ENCODE measurements at places on chromosomes 7 and 10.

DNA sequence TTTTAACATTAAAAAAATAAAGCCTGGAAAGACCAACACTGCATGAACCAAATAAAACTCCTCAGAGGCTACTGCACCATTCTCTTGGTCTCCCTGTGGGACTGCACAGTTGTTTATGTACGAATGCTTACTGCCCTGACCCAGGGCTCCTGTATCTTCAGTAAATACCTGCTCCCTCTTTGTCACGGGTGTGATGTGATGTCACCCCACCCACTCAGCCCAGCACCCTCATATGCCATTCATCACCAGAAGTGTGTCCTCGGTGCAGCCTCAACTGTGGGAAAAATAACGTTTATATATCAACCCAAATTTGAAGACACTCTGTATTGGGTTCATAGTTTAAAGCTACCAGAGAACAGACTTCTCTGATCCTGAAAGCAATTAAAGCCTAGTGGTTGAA lies 14.0 kb upstream of the SH3PXD2A start:
- DNase-seq = no peak

DNA sequence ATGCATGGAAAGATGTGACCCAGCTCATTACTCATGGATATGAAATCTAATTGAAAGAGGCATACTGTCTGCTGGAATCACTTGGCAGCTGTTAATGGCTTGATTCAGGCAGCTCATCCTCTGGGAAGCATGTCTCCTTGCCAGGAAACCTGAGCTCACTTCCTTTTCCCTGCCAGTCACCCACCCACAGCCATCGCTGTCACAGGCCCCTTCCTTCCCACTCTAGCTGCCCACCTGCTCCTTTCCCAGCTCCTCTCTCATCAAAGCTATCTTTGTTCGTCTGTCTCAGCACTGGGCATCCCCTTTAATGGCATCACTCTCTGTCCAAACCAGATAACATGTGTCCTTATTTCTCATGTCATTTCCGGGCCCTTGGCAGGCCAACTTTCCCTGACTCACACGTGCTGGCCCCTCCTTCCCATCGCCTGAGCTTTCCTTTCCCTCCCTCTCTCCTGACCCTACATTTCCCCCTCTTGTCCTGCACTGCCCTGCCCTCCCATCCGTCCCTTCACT lies 721.9 kb downstream of the TNS3 start:
- peak; percentile 89 for DNase-seq

GRCh38 chr10:118698421-118698820 lies 56.3 kb downstream of the CACUL1 start:
- peak; percentile 69 for DNase-seq

- no peak for DNase-seq
These were observed 18.3 kb downstream of the ANXA11 start for GRCh38 chr10:80187060-80187459.

DNA sequence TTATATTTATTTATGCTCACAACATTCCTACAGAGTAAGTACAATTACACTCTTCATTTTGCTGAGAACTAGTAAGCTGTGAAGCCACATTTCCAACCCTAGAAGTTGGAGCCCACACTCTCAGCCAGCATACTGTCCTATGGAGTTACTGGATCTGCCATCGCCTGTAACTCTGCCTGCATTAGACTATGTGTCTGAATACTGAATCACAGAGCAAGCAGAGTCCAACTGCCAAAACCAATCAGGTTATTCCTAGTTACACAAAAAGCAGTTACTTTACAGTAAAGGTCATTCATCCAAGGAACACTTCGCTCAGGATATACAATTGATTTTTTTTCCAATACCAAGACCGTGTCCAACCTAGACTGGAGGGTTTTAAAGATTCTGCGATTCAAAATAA lies 21.5 kb downstream of the CTAGE6 start:
- DNase-seq = no peak

- peak; percentile 47 for DNase-seq
These were observed 20.4 kb downstream of the RFC2 start for GRCh38 chr7:74233655-74234285.

DNA sequence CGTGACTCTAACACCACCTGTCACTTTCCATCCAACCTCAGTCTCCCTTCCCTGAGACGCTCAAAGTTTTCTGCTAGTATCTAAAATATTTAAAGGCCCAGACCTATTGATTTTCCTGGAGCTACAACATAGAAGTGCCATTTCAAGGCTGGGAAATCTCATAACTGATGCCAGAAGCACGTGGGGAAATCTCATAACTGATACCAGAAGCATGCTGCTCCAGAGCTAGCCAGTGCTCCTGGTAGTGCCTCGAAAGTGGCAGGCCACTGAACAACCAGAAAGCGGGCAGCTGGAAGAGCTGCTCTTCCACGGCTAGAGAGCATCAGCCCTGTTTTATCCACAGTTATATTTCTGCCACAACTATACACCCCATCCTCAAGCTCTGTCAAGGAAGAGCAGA lies 72.5 kb downstream of the CAV1 start:
- DNase-seq = no peak

GRCh38 chr7:64590971-64591370 lies 28.1 kb upstream of the ZNF680 start:
- no peak for DNase-seq

GRCh38 chr10:120943542-120943941 lies 92.4 kb downstream of the WDR11 start:
- DNase-seq = no peak

DNA sequence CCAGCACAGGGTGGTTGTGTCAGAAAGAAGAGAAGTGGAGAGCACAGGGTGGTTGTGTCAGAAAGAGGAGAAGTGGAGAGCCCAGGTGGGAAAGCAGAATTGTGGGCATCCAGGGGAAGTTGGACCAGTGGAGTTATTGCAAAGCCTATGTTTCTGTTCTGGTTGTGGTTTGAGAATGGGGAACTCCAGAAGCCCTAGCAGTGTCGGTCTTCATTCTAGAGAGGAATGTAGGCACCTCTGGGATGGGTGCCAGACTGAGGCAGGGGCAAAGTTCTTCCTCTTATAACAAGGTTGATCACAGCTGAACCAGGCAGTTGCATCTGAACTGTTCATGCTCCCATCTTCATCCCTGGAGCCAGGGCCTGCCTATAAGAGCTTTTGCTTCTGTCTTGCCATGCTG lies 954 bp downstream of the FSCN3 start:
- DNase-seq = no peak

DNA sequence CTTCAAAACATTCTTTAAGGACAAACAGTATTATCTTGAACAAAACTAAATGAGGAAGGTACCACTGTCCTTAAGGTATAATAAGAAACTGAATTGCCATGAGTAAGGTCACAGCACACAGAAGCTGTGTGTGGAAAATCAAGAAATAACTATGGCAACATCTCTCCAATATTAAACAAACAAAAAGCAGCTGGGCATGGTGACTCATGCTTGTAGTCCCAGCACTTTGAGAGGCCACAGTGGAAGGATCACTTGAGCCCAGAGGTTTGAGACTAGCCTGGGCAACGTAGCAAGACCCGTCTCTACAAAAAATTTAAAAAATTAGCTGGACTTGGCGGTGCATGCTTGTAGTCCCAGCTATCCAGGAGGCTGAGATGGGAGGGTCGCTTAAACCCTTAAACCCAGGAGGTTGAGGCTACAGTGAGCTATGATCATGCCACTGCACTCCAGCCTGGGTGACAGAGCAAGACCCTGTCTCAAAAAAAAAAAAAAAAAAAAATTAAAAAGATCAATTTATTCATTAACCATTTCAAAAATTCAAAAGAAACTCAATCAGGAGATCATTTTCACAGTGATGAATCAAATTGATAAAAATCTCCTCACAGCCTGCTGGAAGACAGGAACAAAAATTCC lies 195.4 kb downstream of the SKIDA1 start:
- DNase-seq = peak; percentile 79

DNA sequence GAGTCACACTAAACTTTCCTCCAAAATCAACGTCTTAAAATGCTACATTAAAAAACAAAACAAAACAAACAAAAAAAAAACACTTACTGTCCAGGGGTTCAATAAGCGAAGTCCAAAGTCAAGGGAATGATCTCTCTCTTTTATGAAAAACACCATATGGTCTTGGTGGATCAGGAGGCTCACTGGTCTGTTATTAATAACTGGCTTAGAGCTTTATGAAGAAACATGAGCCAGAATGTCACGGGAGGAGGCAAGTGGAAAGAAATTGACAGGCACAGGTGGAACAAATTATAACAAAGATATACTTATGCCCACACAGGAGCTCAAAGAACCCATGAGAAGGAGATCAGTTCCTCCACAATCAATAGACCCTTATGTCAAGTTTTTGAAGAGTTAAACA lies at the start of gene MRLN:
Gene MRLN, minus strand, starts transcription at position 189 of the 400 bp plus-strand sequence.
- DNase-seq = no peak

GRCh38 chr7:157543276-157543675 lies 206.5 kb downstream of the DNAJB6 start:
- DNase-seq = no peak

DNA sequence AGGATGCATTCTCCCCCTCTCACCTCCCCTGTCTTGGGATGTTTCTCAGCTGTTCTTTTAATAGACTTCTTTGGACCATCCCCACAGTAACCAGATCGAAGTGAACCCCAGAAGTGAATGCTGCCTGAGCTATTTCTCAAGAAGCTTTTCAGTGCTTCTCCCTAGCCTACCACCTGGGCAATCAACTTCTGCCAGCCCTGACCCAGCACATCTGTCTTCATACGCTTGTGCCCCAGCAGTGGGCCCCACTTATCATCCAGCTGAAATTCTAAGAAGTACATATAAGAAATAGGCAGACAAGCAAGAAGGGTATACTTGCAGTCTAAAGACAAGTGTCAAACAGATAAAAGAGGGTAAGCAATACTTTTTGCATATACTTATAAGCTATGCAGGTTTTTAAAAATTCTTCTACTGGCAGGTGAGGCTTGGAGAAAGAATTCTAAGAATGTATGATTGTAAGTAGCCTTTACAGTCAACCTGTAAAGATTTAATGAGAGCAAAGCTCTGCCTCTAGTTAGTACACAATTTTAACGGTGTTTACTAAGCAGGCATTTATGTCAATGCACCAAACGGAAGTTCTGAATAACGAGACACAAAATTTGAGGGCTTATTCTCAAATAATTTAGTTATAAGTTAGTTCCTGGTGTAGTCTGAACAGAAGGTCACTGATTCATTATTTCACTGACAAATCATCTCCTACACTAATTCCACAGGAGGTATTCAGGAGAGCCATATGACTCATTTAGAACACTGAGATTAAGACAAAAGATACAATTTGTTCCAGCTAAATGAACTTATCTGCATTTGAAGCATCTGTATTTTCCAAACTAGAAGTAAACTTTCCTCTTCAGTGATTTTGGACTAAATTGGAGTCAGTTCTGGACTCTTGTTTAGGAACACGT lies 83.3 kb downstream of the RNLS start:
- peak; percentile 61 for DNase-seq

DNA sequence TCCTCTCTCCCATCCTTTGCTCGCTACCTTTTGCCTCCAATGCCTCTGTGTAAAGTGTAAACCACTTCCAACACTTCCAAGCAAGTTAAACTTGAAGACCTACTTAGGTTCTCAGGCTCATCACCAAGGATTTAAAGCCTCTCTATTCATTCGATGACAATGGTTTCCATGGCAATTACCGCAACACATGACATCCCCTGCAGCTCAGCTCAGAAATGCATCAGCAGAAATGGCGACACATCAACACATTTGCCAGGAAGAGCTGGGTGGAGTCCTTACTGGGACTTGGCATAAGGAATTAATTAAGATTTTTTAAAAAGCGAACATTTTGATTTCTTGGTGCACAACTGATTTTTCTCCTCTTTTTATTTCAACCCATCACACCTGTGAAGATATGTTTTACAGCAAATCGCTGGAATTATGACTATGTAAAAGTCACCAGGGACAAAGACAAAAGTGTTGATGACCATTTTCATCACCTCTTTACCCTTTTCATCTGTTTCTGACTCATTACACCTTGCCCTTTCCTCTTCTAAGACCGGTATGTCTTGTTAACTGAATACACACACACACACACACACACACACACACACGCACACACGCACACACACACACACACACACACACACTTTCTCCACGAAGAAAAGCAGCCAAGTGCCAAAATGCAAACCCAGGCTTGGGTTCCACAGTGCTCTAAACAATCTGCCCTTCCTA lies 453.4 kb upstream of the CELF2 start:
- DNase-seq = peak; percentile 77

- DNase-seq = no peak
These were observed 4.2 kb downstream of the STK32C start for GRCh38 chr10:132303361-132304115.

DNA sequence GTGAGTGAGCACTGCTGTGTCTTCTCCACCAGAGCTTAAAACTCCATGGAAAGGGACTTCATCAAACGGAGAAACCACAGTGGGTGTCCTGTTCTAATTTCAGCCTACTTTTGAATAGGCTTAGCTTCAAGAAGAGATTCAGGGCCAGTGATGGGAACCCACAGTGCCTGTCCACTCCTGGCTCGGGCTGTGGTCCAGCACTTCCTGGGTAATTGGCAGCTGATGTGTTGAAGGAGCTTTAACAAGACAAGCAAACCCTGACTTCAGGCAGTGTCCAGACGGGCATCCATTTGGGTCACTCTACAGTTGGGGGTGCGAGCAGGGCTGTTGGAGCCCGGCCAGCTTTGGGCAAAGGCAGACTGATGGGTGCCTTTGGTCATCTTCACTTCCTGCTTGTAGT lies 14.5 kb downstream of the VWC2 start:
- no peak for DNase-seq

Measured in fibroblast of skin of right biceps (primary cell).